ENCODE measurements at places on chromosomes 6 and 20.
A peak's percentile ranks its signal among the peaks of the same experiment; 100 is the strongest.

DNA sequence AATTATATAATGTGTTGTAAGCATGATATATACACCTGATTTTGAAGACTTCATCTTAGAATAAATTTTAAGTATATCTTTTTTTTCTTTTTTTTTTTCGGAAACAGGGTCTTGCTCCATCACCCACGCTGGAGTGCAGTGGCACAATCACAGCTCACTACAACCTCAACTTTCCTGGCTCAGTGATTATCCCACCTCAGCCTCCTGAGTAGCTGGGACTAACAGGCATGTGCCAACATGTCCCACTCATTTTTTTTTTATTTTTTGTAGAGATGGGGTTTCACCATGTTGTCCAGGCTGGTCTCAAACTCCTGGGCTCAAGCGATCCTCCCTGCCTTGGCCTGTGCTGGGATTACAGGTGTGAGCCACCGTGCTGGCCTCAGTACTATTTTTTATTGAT, 17.1 kb downstream of the VPS52 start:
- no peak for DNase-seq

- no peak for DNase-seq
Measured at GRCh38 chr6:119113961-119114360, 35.5 kb upstream of the FAM184A start.

DNA sequence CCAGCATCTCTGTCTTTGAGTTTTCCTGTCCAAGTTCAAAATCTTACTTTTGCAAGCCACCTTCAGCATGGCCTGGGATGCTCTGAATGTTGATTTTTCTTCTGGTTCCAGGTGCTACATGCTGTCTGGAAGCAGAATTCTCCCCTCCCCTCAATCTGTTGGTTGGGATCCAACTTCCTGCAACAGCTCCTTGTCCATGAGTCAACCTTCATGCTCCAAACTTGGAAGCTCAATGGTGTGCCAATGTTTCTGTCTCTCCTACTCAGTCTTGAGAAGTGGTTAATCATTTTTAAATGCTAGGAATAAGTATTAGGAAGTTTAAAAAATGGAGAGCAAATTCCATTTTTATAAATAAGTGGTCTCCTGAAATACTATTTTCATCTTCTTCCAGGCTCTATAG, 33.2 kb upstream of the PLEKHG1 start:
- no peak for DNase-seq

- peak; percentile 46 for DNase-seq
Measured at GRCh38 chr20:43752561-43753301, 25.9 kb upstream of the GTSF1L start.

DNA sequence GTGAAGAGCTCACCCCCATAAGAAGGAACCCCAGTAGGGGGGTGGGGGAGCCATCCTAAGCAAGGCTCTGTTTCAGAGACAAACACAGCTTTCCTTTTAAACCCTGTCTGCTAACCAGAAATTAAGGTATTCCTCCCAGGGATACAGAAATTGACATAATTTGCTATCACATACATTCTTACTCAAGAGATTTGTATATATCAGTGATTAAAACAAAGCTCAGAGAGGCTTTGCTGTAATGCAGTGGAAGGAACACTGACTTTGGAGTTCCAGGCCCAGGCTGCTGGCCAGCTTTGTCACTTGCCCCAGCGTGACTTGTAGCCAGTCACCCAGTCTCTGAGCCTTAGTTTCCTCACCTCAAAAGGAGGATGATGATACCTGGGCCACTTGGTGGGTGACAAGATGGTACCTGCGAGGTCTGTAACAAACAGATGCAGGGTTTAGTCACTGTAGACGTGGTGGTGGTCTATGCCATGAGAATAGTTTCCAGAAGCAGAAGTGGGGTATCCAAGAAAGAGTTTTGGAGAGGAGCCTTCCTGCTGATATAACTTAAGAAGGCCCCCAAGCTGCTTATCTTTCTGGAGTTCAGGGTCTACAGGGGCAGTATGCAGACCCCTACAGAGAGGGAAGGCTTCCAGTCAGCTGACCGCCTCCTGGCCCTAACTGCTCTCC, 3.2 kb upstream of the FOXF2 start:
- no peak for DNase-seq

DNA sequence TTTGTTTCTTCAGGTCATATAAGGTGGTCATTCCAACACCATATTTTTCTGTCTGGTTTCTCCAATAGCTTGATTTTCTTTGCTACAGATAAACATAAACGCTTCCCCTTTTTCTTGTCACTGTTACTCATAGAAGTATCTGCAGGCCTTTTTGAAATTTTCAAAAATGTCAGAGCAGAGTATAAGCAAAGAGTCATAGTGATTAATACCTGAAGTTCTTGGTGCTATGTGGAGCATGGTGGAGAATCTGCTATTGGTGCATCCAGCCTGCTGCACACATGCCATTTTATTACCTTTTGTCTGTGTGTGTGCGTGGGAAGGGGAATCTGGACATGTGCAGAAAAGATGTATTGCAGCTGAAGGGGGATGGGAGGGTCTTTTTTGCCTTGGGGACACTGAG, 19.7 kb downstream of the STX11 start:
- no peak for DNase-seq

DNA sequence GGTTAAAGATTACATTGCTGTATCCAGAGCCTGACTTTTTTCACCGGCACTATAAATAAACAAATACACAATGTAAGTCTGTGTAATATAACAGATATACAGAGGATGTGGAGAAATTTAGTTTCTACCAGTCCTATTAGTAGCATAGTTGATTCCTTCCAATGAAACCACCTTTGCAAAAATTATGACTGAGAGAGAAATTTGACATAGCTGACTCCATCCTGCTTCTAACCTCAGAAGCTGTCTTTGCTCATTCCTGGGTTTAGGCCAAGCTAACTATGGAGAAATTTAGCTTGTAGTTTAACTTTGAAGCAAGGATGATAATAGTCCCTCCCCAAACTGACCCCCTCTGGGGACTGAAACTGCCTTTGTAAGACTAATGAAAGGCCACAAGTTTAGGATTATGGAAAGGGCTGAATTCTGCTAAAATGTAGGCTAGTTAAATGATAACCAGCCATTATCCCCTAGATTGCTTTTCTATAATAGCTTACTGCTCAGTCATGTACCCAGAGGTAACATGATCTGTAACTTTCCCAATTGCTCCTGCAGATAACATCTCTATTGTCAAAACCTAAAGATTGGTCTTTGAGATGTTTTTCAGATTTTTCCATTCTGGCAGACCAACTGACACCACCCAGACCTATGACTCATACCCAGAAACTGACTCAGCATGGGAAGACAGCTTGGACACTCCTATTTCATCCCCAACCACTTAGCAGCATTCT, 172.8 kb upstream of the ARG1 start:
- DNase-seq, result no peak

DNA sequence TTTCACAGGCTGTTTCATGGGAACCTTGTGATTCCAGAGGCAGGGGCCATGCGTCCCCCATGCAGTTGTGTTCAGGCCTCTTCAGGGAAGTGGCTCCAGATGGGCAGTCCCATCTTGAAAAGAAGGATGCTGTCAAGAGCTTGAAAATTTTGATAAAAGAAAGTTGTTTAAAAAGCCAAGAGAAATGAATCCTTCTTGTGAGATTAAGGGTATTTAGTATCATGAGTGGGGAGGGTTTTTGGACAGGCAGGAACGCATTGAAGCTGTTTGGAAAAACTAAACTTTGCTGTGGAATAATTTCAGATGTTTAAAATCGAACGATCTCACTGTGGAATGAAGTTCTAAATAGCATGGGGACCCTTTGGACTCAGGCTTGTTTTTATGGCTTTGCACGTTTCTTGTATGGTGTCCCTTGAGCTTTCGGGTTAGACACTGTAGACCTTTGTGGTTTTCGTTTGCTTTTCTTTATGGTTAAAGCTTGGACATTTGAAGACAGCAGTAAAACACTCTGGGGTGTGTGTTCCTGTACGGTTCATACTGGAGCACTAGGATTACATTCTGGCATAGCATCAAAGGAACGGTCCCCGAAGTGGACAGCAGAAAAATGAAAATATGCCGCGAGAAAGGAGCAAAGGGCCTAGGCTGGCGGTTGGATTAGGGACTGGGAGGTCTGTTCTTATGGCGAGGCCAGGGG, 18.2 kb downstream of the KIF25 start:
- no peak for DNase-seq
